Stimulated activated CD4-positive, alpha-beta T cell treated with anti-CD3 and anti-CD28 coated beads, Interleukin-1b, Interleukin-23, amount 100 ng/mL, for 1 hour (primary cell): ENCODE measurements at places on chromosomes 7 and 10.

GRCh38 chr10:84267503-84268126, 22.8 kb downstream of the RGR start:
- DNase-seq = peak; percentile 49

DNA sequence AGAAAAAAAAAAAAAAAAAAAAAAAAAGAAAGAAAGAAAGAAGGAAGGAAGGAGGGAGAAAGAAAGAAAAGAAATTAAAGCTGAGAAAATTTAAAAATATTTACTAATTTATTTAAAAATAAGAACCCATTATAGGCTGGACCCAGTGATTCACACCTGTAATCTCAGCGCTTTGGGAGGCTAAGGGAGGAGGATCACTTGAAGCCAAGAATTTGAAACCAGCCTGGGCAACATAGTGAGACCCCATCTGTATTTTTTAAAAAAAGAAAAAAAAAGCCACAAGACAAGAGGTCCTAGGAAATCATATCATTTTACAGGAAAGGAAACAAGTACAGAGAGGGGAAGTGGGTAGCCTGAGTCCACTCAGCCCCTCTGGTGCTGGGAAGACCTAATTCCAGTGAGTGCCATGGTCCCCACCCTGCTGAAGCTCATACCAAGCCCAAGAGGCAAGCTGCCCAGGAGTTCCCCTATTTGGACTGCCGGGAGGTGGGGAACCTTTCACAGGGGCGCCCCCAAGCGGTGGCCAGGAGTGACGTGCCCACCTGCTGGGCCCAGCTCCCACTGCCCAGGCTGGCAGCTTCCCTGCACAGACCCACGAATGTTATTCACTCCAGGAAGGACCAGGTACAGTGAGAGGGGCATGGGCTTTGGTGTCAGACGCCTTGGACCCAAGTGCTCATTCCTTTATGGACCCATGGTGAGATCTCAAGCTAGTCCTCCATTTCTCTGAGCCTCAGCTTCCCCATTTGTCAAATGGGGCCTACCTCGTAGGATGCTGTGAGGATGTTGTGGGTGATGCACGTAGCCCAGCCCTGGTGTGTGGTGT, 133.6 kb downstream of the ZMIZ1 start:
- DNase-seq = no peak

DNA sequence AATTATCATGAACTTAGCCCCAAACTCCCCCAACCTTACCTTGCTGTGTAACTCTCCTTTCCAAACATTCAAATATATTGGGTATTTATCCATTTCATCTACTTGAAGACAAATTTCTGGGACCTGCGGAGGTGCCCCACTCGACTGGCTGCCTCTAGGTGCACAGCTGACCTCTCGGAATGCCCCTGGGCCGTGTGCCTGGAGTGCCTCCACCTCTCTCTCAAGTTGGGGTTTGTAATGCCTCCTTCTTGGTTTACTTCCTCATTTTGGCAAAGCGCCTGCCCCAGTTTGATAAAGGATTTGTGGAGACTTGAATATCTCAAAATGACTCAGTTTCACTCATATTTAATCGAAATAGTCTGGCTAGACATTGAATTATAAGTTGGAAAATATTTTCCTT, 16.6 kb downstream of the ZNF777 start:
- no peak for DNase-seq

DNA sequence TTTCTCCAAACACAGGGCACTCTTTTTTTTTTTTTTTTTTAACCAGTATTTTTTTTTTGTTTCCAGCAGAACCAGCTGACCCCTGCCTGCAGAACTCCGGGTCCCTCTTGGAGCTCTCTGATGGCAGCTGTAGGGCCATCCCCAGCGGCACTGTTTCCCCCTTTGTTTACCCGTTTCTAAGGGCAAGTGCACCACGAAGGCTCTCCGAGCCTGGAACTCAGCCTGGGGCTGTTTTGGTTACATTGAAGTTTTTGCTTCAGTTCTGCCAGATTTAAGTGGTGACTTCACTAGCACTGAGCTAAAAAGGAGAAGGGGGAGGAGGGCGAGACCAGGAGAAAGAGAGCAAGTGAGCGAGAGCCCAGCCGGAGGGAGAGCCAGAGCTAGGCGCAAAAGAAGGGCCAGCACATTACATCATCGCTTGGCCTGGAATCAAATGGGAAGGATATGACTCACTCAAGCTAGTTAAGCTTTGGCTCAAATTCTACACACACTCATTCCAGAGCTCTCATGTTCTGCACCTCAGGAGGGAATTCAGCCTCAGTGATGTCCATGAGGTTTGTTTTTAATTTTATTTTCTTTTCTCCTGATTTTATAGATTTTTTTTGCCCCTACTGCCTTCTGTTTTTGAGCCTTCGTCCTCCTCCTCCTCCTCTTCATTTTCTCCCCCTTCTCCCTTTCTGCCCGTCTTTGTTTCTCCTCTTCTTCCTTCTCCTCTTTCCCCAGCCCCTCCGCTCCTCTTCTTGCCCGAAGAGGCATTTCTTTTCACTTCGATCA, 272.3 kb downstream of the TRIL start:
- no peak for DNase-seq

DNA sequence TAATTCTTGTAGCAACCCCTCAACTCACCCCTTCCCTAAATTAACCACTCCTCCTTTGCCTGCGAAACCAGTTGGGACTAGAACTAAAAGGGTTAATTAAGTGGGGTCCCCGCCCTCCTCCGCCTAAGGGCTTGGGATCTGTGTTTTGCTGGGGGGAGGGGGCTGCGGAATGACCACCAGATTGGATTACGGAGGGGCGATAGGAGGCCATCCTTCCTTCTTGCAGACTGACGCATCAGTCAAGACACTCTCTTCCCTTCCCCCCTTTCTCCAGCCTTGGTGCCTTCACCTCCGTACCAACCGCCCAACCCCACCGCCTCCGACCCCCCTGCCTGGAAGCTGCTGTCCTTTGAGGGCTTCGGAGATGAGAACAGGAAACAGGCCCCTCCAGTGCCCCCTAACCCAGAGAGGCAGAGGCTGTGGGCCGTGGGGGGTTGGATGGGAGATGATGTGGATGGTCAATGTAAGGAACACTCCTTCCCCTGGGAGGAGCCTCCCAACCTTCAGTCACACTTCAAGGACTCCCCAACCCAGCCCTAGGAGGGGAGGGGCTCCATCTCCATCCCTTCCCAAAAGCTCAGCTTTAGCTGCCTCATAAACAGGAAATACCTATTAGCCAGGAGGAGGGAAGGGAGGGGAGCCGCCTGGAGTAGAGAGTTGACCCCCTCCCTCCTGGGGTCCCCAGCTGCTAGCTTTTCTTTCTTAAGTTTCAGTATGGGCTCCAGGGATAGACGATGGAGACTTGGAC, 997 bp upstream of the LDB1 start:
- no peak for DNase-seq

GRCh38 chr7:44103923-44104859, at the start of gene AEBP1:
Gene AEBP1, plus strand, starts transcription at chr7:44104345. Its CDS starts 321 bp downstream, at chr7:44104666.
- no peak for DNase-seq

GRCh38 chr7:25669961-25670841, 441.9 kb upstream of the NPVF start:
- no peak for DNase-seq

DNA sequence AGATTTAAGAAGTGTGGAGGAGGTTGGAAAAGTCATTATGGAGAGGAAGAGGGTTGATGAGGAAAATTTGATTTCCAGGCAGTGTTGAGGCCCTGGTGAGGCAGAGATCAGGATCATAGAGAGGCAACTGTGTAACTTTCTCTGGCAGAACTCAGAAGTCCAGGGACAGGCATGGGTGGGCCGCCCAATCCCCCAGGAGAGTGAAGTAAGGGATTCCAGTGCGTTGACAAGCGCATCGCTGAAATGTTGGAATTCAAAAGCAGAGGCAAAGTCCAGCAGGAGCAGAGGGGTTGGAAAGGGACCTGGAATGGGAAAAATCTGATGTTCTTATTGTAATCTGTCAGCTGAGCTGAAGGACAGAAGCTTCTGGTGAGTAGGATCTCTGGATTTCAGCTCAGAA, 207.3 kb downstream of the FAM107B start:
- DNase-seq = no peak

- DNase-seq = no peak
Observed at GRCh38 chr10:21934307-21934706, 69.2 kb downstream of the DNAJC1 start.

- no peak for DNase-seq
Observed at GRCh38 chr7:144378651-144379050, 23.4 kb downstream of the ARHGEF5 start.

- DNase-seq = no peak
Observed at GRCh38 chr10:84845628-84846261, 517.4 kb downstream of the CCSER2 start.

DNA sequence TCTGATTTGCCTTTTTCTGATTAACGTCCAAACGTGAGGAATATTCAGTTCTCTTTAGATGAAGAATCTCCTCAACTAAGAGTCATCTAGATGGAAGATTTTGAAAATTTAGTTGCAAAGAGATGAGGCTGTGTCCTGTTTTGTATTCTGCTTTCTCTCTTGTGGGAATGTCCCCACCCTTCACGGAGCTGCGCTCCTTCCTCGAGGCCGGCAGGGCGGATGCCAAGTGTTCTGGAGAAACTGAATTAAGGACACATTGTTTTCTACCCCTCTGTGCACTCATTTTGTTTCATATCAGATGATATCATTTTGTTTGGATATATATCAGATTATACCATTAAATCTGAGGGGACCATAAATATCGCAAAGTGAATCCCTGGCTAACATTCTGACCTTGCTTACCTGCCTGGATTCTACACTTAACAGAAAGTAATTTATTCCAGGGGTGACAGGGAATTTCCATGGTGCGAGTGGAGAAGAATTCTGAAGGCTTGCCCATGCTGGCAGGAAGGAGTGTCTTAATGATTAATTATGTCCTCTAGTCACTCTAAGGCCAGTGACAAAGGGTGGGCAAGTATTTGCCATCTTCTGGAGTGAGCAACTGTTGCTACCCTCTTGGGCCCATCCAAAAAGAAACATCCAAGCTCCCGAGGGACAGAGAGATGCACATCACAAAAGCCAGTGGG, 47.9 kb upstream of the IGFBP3 start:
- no peak for DNase-seq

DNA sequence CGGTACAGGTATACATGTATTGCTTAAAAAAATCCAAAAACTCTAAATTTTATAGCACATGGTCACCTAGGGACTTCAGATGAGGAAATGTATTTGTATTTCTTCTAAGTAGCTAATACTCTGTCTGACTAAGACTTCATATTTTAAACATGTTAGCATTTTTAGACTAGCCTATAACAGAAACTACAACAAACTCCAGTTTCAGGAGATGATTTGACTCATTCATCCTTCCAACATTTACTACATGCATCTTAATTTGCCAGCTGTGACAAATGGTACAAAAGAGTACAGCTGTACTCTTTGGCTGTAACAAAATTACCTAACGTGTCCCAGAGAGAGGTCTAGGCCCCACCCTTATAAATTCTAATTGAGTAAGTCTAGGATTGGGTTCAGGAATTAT, 22.2 kb downstream of the TMEM209 start:
- no peak for DNase-seq

- peak; percentile 46 for DNase-seq
Observed at GRCh38 chr10:44864637-44865288, 46.4 kb upstream of the TMEM72 start.
